ENCODE measurements at places on chromosomes 2 and 18.

DNA sequence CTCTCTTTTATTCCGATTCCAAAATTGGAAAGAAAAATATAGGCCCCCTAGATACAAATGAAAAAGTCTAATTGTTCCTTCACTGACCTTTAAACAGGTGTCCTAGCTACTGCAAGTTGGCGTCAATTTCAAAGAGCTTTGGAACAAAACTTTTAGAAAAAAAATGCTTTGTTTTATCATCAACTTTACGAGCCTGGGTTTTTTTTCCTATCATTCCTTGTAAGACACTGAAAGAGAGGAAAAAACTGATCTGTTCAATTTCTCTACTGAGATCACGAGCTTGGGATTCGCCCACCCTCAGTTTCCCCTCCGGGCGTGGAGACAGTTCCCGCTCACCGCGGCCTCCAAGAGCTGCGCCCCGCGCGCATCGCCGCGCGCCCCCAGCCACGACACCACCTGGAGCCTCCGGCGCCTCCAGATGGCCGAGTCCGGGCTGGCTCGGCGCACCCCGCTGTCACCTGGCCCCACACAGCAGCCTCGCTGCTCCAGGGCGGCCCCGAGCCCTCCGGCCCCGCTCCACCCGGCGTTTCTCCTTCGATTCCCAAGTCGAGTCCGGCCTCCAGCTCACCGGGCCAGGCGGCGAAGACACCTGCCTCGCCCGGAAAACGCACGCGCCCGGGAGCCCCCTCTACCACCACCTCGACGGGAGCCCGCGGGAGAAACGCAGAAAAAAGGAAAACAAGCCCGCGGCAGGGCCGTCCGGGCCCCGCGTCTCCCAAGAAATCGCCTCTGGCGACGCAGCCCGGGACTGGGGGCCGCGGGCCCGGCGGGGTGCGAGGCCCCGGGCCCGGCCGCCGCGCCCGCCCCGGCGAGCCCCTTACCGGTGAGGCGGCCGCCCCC, 656 bp downstream of the TBC1D8 start:
- peak; percentile 56 for DNase-seq

- DNase-seq = no peak
Measured at GRCh38 chr2:204264085-204264553, 281.2 kb upstream of the PARD3B start.

GRCh38 chr2:134241911-134242310, 12.0 kb upstream of the MGAT5 start:
- no peak for DNase-seq

DNA sequence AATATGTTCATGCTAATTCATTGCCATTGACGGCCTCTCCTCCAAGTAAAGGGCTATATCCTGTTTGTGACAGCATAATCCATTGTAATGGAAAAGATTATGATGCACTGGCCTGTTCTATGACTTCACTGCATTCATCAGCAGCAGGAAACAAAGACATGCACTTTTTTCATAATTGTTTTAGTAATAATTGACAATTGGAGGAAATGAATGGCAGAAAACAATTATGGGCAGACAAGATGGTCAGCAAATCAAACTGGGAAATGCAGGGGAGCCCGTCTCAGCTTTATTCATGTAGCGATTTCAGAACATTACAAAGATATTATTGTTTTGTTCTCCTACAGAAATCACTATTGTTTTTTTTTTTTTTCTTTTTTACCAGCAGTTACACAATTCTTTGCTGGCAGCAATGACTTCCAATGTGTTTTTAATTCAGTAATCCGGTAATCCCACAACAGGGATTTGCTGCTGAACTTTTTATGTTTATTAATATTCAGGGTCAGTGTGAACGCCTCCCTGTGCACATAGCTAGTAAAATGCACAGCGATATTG, 33.8 kb upstream of the RASGRP3 start:
- no peak for DNase-seq

DNA sequence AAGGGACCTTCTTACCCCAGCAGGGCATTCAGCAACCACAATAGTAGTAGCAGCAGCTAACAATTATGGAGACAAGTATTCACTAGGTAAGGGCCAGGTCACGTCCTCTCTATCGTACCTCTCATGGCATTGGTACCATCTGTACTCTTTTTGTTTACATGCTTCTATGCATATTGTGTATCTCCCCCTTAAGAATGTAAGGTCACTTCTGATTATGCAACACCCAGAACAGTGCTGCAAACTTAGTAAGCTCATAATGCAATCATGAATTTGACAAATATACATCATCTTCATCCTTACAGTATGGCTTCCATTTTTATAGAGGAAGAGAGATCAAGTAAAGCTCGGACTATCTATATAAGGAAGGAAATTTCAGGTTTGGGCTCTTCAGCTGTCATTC, 46.1 kb downstream of the SPRED2 start:
- DNase-seq = no peak

DNA sequence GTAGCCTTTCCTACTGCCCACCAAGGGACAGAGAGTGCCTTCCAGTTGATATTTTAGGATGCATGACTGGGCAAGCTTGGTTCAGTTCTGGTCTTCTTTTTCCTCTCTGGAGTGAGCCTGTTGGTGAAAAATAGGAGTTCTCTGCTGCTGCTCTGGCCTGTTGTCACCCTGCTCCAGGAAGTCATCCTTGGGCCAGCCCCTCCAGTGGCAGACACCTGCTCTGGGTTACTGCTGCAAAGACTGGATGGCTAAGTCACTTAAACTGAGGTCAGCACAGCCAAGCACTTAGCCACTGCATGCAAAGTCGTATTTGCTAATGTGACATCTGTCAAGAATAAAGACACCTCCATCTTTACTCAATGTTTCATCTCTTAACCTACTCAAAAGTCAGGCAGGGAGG, 219.6 kb upstream of the ID2 start:
- DNase-seq = no peak

DNA sequence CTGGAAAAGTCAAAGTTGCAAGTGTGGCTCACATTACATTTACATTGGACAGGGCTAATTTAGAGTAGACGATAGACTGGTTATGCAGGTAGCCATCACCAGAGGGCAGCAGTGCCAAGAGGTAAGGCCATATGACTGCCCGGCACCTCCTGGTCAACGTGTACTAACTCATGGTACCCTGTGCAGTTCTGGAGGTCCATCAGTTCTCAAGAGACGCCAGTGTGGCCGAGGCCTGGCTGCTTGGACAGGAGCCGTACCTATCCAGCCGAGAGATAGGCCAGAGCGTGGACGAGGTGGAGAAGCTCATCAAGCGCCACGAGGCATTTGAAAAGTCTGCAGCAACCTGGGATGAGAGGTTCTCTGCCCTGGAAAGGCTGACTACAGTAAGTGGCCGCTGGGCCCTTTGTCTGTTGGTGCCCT, 65.8 kb upstream of the EML6 start:
- DNase-seq = peak; percentile 49

DNA sequence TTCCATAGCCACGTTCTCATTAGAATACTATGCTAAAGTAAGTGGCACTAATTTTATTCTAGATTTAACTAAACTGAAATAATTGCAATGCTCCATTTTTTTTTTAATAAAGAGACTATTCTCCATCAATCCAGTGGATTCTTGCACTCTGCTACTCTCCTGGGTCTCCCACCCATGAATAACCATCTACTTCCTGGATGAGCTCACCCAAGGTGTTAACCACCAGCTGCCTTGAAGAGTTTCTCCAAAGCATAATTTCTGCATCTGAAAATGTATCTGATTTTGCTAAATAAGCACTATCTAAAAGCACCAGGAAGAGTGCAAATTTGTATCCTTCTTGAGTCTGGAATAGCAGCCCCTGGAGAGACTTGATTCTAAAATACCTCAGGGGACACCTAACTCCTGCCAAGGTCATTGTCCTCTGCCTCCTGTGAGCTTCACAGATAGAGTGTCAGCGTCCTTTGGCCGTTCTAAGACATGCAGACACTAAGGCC, 41.6 kb upstream of the SH3BP4 start:
- DNase-seq = no peak

DNA sequence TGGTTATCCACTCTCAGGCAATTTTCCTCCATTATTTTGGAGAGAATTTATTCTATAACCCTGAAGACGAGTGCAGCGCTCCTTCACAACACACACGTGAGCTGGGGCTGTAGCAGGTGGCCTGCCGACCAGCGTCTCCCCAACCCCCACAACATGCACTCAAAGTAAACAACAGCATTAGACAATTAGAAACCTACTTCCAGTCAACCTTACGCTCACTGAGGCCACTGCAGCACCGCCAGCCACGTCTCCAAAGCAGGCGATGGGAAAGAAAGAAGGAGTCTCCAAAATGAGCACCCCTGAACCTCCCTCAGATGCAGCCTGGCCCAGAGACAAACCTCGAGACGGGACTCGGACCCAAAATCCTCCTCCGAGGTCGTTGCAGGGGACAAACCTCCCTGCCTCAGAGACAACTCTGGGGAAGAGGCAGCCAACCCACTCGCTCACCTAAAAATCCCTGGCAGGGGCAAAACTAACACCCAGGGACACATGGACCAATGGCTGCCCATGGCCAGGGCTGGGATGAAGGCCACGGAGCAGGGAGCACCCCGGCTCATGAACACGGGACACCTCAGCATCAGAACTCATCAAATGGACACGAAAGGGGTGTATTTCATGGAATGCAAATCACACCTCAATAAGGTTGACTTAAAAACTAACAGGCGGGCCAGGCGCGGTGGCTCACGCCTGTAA, 2.6 kb downstream of the SLC66A2 start:
- no peak for DNase-seq

GRCh38 chr18:43893001-43893637, 615.8 kb upstream of the SYT4 start:
- no peak for DNase-seq

- DNase-seq = no peak
Measured at GRCh38 chr2:203438528-203438927, 96.6 kb downstream of the RAPH1 start.

DNA sequence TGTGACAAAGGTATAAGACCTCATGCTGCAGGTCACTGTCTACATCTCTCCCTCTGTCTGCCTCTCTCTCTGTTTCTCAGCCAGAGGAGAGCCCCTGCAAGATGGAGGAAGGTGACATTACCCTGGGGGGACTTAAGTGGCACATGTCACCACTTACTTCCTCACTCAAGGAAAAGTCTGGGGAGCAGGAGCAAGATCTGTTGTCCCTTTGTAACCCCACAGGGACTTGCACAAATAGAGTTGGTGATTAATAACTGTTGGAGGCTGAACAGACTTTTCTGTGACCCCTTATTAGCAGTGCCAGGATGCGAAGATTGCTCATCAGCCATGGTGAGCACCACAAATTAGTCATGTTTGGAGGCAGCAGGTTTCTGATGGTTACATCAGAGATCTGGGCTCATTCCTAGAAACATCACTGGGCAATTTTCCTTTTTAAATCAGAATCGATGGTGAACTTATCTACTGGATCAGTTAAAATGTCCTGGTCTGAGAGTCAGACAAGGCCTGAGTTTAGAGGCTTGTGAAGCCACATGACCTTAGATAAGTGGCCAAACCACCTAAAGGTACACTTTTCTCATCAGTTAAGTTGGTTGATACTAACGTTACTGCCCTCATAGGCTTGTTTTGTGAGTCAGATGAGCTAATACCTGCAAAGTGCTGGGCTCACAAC, 81.2 kb upstream of the LTBP1 start:
- no peak for DNase-seq

DNA sequence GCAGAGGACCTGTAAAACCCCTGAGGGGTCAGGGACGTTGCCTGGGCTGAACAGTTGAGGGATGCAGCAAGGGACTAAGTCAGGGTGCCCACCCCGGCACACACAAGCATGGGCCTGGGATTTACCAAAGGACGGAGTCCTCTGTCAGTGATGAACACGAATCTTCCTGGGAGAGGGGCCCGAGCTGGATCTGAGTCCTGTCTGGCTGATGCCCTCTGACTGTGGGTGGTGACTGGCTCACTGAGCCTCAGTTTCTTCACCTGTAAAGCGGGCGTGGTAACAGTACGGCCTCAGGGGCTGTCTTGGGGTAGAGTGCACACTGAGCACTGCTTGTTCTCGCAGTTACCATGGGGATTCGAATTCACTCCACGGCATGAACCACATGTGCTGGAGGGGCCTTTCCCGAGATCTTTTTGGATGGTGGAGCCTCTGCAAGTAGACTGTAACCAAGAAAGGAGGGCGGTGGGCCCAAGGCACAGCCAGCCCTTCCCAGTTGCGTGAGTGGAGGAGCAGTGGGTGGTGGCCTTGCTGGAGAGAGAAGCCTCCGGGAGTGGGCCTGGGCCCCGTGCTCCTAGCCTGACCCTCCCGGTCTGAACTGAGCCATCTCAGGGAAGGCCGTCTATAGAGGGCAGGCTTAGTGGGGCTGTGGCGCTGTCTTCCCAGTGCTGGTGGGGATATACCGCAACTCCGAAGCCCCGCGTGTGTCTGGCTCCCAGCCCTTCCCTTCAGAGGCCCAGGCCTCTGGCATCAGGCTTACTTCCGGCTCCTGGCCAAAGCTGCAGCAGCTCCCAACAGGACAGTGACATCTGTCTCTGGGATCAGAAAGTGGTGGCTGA, 130.8 kb upstream of the HS6ST1 start:
- DNase-seq = no peak

DNA sequence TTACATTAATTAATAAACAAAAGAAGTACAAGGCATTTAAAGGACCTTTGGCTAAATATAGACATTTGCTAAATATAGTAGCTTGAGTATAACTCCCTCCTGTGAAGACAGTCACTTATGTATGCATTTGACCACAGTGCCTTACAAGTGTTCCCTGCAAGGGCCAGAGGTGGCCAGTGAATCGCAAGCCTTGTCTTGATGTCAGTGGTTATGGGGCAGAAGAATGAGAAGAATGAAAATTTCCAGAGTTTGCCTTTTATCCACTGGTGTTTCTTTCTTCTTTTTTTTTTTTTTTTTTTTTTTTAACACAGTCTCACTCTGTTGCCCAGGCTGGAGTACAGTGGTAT, 1.8 kb downstream of the LRRFIP1 start:
- no peak for DNase-seq

DNA sequence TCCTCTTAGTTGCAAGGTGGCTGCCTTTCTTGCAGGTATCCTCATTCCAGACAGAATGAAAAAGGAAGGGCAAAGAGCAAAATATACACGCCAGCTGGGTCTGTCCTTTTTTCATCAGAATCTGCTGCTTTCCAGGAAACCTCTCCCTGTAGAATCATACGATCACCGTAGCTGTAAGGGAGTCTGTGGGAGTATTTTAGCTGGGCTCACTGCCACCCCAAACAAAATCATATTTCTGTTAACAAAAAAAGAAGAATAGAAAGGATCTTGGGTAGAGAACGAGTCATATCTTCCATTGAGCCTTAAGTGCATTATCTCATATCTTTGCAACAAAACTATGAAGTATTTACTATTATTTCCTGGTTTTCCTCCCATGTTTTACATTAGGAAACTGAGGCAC, 15.0 kb upstream of the TANC1 start:
- no peak for DNase-seq

DNA sequence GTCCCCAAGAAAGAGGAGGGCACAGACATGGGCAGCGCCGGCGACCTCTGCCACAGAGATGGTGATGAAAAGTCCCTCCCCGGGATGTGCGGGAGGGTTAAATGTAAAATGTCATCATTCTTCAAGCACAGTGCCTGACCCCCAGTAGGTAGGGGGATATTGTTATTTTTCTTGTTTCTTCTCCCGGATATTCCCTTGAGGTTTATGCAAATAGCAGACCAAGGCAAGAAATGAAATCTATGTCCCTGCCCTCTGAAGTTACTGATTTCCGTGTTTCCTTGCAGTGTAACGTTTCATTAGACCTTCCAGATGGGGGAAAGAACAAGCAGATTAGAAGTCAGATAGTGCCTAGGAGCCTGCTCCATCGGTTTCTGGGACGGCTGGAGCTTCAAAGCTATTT, 158.3 kb downstream of the KLHL29 start:
- no peak for DNase-seq

- no peak for DNase-seq
Measured at GRCh38 chr2:47091118-47091517, 64.0 kb downstream of the STPG4 start.

GRCh38 chr18:62347089-62347506, 22.0 kb downstream of the TNFRSF11A start:
- no peak for DNase-seq
